ENCODE measurements at places on chromosomes 7 and 10.

DNA sequence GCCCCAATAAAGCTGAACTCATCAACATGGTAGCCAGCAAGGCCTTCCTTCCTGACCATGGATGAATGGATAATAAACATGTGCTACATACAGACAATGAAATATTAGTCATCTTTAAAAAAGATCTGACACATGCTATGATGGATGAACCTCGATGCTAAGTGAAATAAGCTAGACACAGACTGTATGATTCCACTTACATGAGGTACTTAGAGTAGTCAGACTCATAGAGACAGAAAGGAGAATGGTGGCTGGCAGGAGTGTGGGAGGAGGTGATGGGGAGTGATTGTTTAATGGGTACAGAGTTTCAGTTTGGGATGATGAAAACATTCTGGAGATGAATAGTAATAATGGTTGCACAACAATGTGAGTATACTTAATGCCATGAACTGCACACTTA is 114.1 kb upstream of the SORCS3 start:
- DNase-seq: no peak

DNA sequence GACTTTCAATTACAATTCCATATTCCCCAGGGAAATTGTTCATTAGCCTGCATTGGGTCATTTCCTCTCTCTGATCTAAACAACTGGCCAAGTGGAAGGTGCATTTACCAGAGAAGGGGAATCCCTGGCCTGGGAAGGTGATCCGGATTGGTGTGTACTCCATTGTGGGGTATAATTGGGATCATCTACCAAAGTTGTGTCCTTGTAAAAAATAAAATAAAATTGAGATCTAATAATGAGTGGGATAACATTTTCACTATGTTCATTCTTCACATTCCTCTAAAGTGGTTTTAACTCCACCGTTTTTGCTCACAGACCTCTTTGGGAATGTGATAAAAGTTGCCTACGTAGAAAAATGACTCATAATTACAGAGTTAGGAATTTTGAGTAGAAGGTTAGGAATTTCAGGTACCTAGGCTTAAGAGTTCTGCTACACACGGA is 22.8 kb downstream of the ARL5B start:
- DNase-seq: no peak

GRCh38 chr10:119103903-119104653 is at the start of gene DENND10:
TSS of gene DENND10 (plus strand) at chr10:119104113. CDS start at chr10:119104143, 30 bp downstream.
- peak; percentile 80 for DNase-seq

- DNase-seq: no peak
These were observed 433.9 kb downstream of the GLRX3 start for GRCh38 chr10:130570074-130570473.

- no peak for DNase-seq
These were observed 157.3 kb upstream of the PPP2R2D start for GRCh38 chr10:131743190-131744151.

DNA sequence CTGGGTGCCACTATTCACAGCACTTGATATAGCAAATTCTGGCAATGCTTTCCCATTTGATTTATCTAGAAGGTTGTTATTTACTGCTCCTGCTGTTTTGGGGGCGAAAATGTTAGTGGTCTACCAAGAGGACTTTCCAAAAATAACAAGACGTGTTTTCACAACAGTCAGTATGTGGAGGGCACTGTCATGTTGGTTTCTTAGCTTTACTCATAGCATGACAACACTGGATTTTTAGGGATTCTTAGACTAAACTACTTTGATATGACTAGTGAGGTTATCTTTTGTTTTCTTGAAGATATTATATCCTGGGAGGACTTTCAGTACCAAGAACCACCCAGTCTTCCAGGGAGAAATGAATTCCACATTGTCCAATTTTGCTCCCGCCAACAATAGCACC is 49.4 kb downstream of the NUDCD3 start:
- DNase-seq: no peak

DNA sequence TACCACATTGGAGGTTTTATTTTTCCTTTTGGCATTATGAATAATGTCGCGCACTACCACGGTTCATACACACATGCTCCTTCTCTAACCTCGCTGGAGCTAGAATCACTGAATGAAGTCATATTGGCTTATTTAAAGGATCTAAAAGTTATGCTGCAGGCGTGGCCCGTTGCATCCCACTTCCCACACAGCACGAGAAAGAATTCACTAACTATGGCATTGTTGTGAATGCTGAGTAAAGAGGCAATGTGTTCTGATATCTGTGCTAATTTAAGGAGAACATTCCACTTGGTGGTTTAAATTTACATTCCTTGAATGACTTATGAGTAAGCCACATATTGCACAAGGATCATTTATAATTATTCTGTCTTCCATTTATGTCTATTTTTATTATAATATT is 20.7 kb downstream of the TCERG1L start:
- DNase-seq: no peak

- DNase-seq: no peak
These were observed 3.4 kb downstream of the CLEC2L start for GRCh38 chr7:139526578-139527544.

DNA sequence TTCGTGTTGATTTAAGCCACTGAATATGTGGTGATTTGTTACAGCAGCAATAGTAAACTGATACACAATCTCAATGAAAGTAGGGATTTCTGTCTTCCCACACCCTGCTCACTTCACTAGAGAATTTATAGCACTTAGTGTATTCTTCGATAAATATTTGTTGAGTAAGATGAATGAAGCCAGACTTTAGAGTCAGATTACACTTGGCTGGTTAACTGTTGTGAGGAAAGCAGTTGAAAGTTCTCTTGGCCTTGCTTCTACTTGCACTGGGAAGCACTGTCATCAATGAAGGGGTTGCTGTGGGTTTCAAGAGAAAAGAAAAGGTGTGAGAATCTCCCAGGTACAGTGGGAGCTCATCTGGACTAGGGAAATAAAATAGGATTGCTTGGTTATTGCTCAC is 82.1 kb upstream of the IGFBP3 start:
- DNase-seq: no peak

DNA sequence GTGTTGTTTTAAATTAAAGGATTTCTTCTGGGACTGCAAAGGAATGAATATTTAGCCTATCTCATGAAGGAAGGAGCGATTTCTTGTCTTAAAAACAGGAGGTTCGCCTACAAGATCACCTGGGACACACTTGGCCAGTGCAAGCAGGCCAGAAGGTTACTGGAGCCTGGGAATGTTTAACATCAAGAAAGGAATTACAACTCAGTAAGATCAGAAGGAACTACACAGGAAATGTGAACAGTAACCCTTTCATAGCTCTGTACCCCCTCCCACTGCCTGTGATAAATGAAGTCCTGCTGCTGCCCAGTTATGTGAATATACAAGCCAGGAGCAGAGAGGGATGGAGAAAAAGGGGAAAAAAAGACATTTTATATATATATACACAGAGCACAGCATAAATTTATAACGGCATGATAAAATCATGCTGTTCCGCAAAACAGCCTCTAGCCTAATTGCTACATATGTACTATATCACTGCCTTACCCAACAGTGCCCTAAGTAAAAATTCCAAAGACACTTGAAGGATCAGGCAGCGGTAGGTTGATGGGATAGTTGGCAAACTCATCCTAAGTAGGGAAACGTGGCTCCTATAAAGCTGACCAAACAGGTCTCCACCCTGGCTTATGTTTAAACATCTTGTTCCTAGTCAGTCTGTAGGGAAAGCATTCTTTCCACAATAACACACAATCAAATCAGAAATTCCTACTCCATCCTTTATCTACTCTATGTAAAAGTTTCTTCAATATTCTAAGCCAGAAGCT is 63.8 kb downstream of the ZNF438 start:
- no peak for DNase-seq

DNA sequence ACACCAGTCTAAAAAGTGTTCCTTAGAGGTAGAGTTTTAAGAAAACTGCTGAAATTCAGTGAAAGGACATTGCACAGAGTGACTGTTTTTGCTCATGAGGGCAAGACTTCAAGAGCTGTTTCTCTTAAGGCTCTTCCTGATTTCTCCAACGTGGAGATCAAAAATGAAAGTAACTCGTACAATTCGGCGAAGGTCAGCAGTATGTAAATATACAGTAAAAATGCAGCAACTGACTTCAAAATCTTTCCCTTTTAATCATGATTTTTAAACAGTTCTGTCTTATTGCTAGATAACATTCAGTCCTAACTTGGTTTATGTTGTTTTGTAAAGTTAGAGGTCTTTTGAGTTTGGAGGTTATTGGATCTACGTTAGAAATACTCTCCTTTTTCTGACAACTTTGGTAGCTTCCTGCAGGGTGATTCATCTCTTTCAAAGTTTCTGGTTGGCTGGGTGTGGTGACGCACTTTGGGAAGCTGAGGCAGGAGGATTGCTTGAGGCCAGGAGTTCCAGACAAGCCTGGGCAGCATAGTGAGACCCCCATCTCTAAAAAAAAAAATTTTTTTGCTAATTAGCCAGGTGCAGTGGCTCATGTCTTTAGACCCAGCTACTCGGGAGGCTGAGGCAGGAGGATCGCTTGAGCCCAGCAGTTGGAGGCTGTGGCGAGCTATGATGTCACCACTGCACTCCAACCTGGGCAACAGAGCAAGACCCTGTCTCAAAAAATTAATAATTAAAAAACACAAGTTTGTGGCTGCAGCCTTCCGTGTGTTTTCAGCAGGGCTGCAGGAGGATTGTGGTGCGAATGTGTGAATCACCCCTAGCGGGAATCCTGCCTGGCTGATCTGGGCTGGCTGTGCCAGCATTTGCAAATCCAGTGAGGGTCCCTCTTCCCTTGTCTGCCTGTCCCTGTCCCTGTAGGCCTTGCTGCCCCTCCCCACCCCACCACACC is 29.2 kb upstream of the AP5Z1 start:
- no peak for DNase-seq

DNA sequence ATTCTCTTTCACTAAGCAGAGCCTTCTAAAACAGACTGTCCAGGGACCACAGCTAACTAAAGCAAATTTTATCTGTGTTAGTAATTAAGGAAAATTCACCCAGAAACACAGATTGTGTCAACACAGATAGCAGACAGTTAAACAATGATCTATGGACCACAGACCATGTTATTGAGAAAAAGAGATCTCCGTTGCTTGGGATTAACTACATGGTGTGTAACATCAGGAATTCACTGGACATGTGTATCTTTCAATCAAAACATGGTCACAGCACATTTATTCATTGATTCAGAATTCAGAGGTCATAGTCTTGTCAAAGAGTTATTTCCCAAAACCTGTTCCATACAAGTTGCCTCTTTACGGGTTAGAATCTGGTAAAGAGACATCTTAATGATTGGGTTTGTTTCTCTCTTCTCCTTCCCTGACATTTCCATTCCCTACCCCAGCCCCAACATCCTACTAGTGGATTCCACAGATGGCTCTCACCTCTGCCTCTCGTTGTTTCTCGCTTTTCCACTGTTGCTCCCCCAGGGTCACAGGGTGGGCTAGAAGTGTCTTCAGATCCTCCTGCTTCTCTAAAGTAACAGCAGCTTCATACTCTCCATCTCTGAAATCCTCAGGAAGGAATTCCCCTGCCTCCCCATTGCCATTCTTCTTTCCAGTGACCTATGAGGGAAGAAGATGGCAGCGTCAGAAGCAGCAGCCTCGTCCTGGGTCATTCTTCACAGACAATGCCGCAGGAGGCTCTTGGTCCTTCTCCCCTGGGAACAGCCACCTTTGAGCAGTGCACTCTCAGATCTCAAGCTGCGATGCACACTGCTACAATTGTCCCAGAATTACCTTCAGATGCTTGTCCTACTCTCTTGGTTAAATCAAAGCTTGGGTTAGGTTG is 958 bp downstream of the ANKRD1 start:
- DNase-seq: no peak

GRCh38 chr7:138370956-138371355 is 89.1 kb upstream of the TRIM24 start:
- DNase-seq: no peak

GRCh38 chr7:37354656-37355131 is 94.0 kb downstream of the ELMO1 start:
- DNase-seq: no peak
